ENCODE measurements at places on chromosomes 7 and 10.

- DNase-seq = no peak
These were observed 161.1 kb downstream of the ADAM12 start for GRCh38 chr10:126226988-126227761.

GRCh38 chr7:79199961-79200360, 253.5 kb downstream of the MAGI2 start:
- no peak for DNase-seq

DNA sequence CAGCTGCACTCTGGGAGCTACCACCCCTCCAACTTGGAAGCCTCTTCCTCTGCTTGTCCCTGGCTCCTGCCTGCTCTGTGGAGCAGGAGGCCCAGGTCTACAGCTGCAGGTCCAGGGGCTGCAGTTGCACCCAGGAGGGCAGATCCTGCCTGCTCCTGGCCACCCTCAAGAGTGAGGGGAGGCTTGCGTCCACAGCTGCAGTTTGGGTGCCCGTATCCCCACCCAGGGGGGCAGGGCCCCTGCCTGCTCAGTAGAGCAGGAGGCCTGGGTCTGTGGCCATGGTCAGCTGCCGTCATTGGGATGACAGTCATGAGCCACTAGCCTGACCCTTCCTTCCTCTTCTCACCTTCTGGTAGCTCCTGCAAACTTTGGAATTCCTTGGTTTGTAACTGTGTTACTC, 25.1 kb downstream of the HHEX start:
- no peak for DNase-seq

- DNase-seq = no peak
These were observed 272.3 kb downstream of the ELFN1 start for GRCh38 chr7:1942243-1942940.

GRCh38 chr10:35259769-35260397, 76.4 kb upstream of the CCNY start:
- DNase-seq = no peak

DNA sequence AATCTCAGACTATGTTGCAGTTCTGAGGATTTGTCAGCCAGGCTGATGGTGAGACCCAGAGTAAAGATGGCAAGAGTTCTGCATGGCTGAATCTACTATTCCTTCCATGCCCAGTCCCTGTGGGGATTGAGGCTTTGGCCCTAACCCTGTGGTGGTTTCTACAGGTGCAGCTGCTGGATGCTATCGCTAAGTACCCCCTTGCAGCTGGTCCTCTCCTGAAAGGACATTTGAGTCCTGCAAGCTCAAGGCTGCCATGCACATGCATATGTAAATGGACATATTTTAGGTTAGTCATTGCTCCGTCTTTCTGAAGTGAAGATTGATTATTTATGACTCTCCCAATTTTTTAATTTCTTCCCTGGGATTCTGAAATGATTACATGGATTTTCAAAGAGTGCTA, 1122.2 kb upstream of the CELF2 start:
- DNase-seq = no peak

DNA sequence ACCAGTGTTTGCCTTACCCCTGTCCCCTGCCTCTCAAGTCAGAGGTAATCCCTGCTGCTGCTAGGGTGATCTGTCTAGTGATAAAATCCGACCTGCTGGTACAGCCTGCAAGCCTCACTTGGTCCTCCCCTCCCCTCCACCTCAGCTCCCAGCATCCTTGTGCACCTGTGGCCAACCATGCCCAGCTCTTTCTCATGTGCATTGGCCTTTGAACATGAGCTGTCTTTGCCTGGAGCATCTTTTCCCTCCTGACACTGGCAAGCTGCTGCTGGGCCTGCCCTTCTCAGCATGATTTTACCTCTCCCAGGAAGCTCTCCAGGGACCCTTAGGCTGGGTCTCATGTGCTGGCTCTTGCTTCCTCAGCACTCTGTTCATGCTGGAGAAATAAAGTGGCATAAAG, 51.3 kb upstream of the CXCL12 start:
- no peak for DNase-seq

Measured in anterior cingulate cortex (tissue), 58 donors.